Activated effector memory CD4-positive, alpha-beta T cell treated with anti-CD3 and anti-CD28 coated beads, Interleukin-2, amount 50 U/mL, for 16 hours (primary cell): ENCODE measurements at places on chromosomes 4 and X.

- DNase-seq = no peak
These were observed 32.1 kb upstream of the PAQR3 start for GRCh38 chr4:78971326-78971725.

GRCh38 chrX:133918361-133918771 is 67.0 kb downstream of the GPC3 start:
- DNase-seq = no peak

GRCh38 chrX:120308959-120309872 is 2.0 kb downstream of the TMEM255A start:
- DNase-seq = peak; percentile 87

DNA sequence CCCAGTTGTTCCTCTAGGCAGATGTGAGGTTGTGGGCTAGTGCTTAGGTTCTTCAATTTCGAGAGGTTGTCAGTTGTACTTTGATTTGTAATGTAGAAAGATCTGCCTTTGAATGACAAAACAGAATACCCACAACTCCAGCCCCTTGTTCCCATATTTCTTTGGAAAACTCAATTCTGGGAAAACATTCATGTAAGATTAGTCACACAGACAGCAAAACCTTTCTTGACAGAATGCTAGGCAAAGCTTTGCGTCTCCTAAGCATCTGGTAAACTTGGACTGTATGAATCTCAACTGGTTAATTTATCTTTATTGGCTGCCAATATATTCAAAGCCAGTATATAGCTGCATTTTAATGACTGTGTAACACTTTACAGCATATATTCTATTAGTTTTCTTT is 34.9 kb downstream of the NOCT start:
- no peak for DNase-seq

DNA sequence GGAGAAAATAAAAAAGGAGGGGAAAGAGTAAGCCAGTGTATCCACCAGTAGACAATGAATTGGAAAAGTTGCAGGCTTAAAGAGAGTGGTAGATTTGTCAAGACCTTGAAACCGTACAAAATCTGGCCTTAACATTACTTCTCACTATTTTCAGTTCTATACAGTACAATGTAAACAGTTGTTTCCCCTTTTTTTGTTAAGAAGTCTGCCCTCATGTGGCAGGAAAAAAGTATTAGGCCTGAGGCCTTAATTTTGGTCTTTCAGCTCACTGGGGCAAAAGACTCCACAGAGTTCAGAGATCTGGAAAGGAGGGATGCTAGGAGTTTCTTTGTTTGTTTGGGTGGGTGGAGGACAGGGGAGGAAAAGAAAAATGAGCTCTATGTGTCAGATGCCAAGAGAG is 92.8 kb upstream of the CCDC160 start:
- DNase-seq = no peak
